ENCODE measurements at places on chromosomes 7 and 10.

DNA sequence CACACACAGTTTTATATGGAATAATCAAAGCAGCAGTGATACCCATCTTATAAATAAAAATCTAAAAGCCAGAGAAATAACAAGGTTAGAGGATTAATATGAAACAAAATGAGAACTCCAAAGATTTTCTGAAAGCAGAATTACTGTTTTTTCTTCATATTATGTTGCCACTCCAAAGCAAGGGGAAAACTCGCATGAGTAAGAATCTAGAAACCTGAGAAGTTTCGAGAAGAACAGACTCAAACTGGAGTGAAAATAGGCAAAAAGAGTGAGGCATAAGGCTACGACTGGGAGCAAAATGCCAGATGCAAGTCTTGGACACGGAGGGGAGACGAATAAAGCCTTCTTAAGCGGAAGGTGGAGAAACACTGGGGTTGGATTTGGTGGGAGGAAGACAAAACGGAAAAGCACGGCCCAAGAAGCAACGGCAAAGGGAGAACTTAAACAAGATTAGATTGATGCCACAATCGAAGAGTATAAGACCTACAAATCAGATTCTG lies 923 bp downstream of the TNPO3 start:
- DNase-seq, result peak; percentile 14

- DNase-seq, result no peak
Observed at GRCh38 chr7:5420067-5420880, 3.4 kb downstream of the TNRC18 start.

DNA sequence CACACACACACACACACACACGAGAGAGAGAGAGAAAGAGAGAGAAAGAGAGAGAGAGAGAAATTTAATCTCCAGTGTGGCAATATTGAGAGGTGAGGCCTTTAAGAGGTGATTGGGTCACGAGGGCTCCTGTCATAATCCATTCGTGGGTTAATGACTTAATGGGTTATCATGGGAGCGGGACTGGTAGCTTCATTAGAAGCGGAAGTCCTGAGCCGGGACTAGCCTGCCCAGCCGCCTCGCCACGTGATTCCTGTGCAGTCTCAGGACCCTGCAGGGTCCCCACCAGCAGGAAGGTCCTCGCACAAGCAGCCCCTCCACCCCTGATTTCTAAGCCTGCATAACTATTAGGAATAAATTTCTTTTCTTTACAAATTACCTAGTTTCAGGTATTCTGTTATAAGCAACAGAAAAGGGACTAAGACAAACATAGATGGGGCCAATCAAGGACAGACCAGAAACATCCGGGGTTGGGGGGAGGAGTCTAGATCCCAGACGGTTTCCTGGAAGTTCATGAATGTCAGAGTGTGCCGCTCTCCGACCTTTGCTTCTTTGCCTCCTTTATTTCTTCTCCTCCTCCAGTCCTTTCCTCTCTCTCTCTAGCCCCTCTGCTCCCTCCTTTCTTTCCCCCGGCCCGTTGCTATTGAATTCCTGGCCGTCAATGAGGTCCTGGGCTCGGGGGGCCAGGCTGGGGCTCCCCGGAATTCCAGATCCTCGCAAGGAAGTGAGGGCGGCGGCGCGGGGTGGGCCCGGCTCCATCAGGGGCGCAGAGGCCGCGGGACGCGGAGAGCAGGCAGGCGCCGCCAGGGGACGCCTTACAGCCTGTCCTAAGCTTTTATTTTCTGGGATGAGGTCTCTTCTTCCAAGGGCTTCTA lies 146.8 kb downstream of the CYP26A1 start:
- DNase-seq, result no peak

DNA sequence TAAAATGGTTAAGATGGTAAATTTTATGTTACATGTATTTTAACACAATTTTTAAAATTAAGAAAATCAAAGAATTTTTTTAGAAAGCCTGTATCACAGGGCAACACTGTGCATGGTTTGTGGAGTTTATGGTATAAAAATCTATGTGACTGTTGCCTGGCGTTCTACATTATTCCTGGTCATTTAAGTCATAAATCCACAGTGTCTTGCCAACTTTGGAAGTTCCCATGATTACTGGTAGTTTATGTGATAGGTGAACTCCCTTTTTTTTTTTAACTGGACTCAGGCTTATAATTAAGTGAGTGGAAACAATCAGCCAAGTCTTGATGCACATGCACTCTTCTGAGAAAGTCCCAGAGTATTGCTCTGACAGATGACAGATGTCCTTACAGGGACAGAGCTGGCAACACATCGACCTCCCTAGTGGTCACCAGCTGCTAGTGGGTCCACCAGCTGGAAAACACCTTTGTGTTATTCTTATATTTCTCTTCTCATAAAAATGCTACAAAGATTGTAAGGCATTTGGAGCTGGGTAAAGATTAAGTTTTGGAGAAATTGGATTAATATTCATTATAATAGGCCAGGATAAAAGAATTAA lies 8.8 kb upstream of the STN1 start:
- DNase-seq, result no peak

DNA sequence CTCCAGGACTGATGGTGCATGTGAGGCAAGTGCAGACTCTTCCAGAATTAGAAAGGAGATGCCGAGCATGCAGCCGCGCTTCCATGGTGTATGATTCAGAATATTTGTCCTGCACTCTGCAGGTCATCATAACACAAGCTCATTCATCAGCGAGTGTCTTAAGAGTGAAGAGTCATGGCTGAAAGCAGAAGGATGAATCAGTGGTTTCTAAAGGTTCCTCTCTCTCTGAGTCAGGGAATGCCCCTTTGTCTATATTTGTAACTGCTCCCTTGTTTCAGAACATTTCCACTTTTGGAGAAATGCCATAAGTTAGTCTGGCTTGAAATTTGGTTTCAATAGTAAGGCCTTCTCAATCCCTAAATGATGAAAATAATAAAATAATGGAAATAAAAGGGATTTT lies 52.3 kb downstream of the HECW1 start:
- DNase-seq, result no peak

DNA sequence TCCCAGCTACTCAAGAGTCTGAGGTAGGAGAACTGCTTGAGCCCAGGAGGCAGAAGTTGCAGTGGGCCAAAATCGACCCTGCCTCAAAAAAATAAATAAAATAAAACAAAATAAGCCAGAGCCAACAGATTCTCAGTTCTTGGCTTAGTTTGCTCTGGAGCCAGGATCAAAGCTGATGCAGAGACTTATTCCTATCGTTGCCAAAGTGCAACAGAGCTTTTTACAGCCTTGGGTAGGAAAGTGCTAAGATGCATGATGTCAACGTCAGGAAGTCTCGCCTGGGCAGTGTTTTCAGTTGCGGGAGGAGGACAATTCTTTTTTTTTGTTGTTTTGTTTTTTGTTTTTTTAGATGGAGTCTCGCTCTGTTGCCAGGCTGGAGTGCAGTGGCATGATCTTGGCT lies 43.8 kb upstream of the CYTH3 start:
- no peak for DNase-seq

- DNase-seq, result no peak
Observed at GRCh38 chr7:117273325-117273724, 49.5 kb downstream of the WNT2 start.

DNA sequence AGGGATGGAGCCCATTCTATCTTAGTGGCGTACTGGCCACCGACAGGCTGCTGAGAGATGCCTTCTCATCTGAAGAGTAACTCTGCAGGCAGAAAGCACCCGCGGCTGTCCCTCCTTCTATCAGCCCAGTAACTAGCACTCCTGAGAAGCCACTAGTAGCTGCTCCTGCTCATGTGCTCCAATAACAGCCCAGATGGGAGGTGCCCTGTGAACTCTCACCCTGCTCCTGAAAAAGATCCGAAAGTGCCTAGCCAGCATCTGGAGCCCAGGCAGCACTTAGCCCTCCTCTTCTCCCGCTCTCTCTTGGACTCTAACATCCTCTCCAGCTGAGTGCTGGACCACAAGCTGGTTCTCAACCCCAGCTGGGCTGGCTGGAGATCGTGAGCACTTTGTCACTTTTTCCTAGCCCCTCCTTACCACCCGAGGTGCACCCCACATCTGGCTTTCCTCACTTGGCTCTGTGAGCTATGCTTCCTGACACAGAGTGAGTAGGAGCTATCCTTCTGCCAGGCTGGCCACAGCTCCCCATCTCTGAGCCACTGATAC lies 239.2 kb downstream of the GRID1 start:
- DNase-seq, result no peak

- DNase-seq, result no peak
Observed at GRCh38 chr10:42809676-42810075, 27.1 kb downstream of the BMS1 start.

GRCh38 chr7:74656441-74656836 lies 1.1 kb upstream of the GTF2I start:
- no peak for DNase-seq

GRCh38 chr7:88243345-88243909 lies 23.6 kb upstream of the SRI start:
- DNase-seq, result no peak

- DNase-seq, result no peak
Observed at GRCh38 chr10:130301021-130301892, 165.1 kb downstream of the GLRX3 start.

- no peak for DNase-seq
Observed at GRCh38 chr10:88582806-88583583, at the start of gene RNLS. TSS of gene RNLS (minus strand) at chr10:88583318.

DNA sequence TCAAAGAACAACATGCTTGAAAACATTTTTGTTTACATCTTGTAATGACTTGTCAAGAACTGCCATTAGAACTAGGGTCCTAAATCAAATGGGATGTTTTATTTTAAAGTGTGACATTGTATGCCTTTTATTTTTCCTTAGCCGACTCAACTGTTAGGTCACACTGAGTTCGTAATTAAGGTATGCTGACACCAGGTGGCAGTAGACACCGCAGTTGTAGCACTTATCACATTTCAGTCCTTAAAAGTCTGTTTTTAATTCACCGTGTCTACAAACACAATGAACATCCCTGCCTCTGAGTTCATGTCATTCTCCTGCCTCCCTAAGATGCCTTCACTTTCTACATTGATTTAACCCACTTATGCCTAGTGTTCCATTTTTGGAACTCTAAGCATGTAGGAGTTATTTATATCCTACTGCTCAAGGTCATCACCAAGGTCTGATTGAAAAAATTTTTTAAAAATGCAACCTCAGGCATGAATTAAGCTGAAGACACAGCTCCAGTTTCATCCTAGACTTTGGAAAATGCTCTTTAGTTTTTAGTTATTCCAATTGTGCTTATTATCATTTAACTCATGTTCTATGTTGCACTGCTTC lies 186.1 kb downstream of the BMPER start:
- DNase-seq, result no peak

- DNase-seq, result no peak
Observed at GRCh38 chr10:29559996-29560395, 74.8 kb downstream of the SVIL start.

- peak; percentile 81 for DNase-seq
Observed at GRCh38 chr10:50621968-50622705, 1.6 kb downstream of the SGMS1 start.

DNA sequence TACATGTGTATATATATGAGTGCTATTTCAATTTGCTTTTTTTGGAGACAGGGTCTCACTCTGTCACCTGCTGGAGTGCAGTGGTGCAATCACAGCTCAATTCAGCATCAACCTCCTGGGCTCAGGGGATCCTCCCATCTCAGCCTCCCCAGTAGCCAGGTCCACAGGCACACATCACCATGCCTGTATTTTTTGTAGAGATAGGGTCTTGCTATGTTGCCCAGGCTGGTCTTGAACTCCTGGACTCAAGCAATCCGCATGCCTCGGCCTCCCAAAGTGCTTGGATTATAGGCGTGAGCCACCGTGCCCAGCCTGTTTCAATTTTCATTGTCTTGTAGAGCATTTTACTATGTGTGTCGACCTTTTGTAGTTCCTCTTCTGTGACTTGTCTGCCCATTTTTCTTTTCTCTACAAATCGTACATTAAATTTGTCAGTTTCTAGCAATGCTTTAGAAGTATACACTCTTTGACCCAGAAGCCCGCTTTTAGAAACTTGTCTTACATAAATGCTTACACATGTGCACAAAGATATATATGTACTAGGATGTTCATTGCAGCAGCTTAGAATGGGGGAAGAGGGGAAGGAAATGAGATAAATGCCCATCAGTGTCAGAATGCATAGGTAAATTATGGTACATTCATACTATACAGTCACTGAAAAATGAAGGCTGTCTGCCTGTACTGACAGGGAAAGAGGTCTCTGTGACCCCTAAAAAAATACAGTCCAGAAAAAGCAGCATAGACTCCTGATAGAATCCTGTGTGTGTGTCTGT lies 12.2 kb upstream of the RFC2 start:
- no peak for DNase-seq

DNA sequence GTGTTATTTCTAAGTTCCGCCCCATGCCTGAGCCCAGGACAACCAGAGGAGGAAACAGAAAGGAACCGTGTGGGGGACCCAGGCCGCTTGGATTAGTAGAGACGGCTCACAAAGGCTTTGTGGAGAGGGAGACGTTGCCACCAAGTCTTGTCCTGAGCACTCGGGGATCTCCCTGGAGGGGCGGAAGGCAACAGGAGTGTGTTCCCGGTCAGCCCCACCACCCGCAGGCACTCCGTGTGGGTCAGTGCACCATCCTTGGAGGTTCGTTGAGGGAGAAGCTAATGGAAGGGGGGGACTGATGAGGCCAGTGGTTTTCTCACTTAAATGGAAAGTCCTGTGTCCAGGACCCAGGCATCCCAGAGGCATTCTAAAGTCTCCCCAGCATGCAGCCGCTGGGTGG lies 26.7 kb upstream of the EN2 start:
- no peak for DNase-seq

- DNase-seq, result no peak
Observed at GRCh38 chr7:156783864-156784263, 109.1 kb downstream of the LMBR1 start.

DNA sequence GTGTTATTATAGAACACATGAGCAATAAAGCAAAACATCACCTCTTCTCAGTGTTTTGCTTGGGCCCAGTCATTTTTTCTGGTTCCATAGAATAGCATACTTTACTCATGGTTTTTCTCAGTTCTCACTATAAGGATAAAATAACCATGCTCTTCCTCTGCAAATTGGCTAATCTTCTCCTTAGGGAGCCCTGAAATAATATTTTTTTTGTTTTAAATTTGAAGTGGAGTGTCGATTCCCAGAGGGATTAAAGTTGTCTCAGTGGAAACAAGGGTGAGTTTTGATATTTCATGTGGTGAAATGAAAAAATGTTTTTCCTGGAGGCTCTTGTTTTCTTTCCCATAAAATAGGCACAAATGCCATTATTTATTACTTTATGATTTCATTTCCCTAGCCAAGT lies 127.3 kb downstream of the NOC3L start:
- no peak for DNase-seq

GRCh38 chr10:131162866-131163843 lies 148.4 kb downstream of the TCERG1L start:
- DNase-seq, result no peak

- DNase-seq, result no peak
Observed at GRCh38 chr7:143362131-143363015, at the start of gene FAM131B. TSS of gene FAM131B (minus strand) at chr7:143362713. CDS start at chr7:143362603, 110 bp downstream.

GRCh38 chr10:125782616-125783015 lies 7.0 kb upstream of the MMP21 start:
- no peak for DNase-seq

DNA sequence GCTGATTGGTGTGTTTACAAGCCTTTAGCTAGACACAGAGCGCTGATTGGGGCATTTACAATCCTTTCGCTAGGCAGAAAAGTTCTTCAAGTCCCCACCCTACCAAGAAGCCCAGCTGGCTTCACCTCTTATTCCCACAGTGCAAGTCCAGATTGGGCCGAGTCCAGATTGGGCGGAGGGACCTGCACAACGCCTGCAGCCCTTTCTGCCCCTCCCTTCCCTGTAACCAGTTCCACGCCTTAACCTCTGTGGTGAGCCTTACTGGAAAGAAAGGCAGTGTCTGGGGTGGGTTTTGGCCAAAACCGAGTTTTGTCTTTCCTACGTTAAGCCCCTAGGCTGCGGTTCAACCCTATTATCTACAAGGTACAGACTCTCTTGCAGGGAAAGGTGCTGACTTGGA lies 268.7 kb downstream of the ZEB1 start:
- DNase-seq, result no peak

- DNase-seq, result no peak
Observed at GRCh38 chr7:143393267-143394041, 12.3 kb downstream of the ZYX start.
